ENCODE measurements at places on chromosomes 12 and 14. TPM values are rescaled to one million over a fixed set of nuclear protein-coding genes. Genes with fewer than 3 reads are reported as not detected.
A peak's percentile ranks its signal among the peaks of the same experiment; 100 is the strongest.

DNA sequence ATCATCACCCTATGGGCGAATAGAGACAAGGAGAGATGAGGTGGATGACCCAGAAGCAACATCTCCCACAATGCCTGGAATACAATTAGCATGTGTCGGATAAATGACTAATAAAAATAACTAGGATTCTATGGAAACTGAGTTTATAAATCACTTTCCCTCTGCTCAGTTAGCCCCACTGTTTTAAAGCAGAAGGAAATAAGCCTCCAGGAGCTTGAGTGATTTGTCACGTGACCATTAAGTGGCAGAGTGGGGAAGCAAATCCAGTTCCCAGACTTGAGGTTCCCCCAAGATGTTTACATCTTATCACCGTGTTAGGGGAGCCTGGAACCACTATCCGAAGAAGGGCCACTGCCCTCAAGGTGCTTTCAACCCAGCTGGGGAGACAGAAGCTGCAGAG lies 136.5 kb upstream of the CCND2 start:
- peaks cover 59% of the 10 kb centered on the region for H3K27me3 ChIP-seq
- H3K27ac ChIP-seq: no peak overlapping the region
- H3K36me3 ChIP-seq: no peaks in the 10 kb centered on the region

DNA sequence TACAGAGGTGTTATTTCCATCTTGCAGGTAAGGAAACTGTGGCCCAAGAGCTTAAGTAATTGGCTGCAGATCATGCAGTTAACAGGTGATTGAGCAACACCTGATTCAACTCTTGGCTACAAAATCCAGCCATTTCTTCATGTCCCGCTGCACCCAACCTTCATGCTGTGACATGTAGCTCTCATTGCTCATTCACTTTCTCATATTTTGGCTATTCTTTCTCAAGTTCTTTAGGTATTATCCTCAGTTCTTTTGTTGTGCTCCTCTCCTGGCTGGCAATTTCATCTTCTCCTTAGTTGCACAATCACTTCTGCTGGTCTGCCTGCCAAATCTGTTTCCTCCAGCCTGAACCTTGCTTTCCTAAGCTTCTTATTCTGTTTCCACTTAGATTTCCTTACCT lies 300.8 kb downstream of the SSPN start:
- H3K4me3 ChIP-seq: no peak overlapping the region
- DNase-seq: no peak
- peaks cover 16% of the 10 kb centered on the region for H3K4me1 ChIP-seq
- no peaks in the 10 kb centered on the region for H3K36me3 ChIP-seq
- H3K27ac ChIP-seq: no peak overlapping the region

GRCh38 chr12:71460318-71460717 lies 20.7 kb downstream of the LGR5 start:
- no peaks in the 10 kb centered on the region for H3K27me3 ChIP-seq
- H3K27ac ChIP-seq: no peak overlapping the region
- H3K4me3 ChIP-seq: no peak overlapping the region
- H3K36me3 ChIP-seq: no peaks in the 10 kb centered on the region

OR4K15 gene
- not detected for total RNA-seq

GRCh38 chr14:69900603-69901002 lies 21.4 kb downstream of the SMOC1 start:
- no peak for DNase-seq
- H3K27me3 ChIP-seq: 0 out of 2 replicates have a peak, but pooled peaks cover 3% of the 10 kb centered on the region
- no peak overlapping the region for H3K27ac ChIP-seq

METTL3 gene
- total RNA-seq: 27.9 TPM

FOXN4 gene
- not detected for total RNA-seq

- H3K27ac ChIP-seq: peak overlapping the region; percentile 93
- peaks cover 52% of the 10 kb centered on the region for H3K4me1 ChIP-seq
- H3K27me3 ChIP-seq: no peaks in the 10 kb centered on the region
- H3K4me3 ChIP-seq: peak overlapping the region; percentile 98
These were observed 5.3 kb downstream of the PHB2 start for GRCh38 chr12:6965026-6965661.

CPM gene
- 4.2 TPM for total RNA-seq

- no peak overlapping the region for H3K27ac ChIP-seq
- no peaks in the 10 kb centered on the region for H3K27me3 ChIP-seq
- H3K4me3 ChIP-seq: no peak overlapping the region
- H3K36me3 ChIP-seq: no peaks in the 10 kb centered on the region
- DNase-seq: no peak
- H3K4me1 ChIP-seq: no peaks in the 10 kb centered on the region
These were observed 44.5 kb downstream of the NUAK1 start for GRCh38 chr12:106094304-106094703.

AKAP3 gene
- 3.0 TPM for total RNA-seq

SLC17A8 gene
- total RNA-seq: not detected

- peaks cover 13% of the 10 kb centered on the region for H3K4me1 ChIP-seq
- H3K4me3 ChIP-seq: no peak overlapping the region
- no peak for DNase-seq
These were observed 64.6 kb upstream of the LTA4H start for GRCh38 chr12:96099986-96100385.

GRCh38 chr14:47674148-47674542 lies 1.3 kb downstream of the MDGA2 start:
- no peak overlapping the region for H3K27ac ChIP-seq
- H3K36me3 ChIP-seq: no peaks in the 10 kb centered on the region
- H3K4me1 ChIP-seq: no peaks in the 10 kb centered on the region

RPS6KA5 gene
- 3.5 TPM for total RNA-seq

Data from PC-9 (cell line).